NCI-H146 (cell line): ENCODE measurements at places on chromosomes 13 and 19.

DNA sequence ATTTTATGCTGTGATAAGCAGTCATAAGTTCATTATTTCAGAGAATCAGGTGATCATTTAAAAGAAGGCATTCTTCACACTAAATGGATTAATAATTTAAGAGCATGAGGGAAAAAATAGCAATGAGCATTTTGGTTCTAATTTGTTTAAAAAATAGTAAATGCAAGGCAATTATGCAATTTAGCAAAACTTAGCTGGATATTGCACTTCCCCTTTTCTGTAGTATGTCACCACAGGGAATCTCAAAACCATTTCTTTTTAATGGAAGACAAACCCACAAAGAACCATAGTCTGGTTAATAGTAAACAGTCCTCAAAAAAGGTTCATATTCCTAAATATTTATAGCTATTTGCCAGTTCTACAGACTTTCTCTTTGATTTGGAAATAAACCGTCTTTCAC, 30.2 kb downstream of the COG6 start:
- no peak for DNase-seq

- no peak for DNase-seq
Measured at GRCh38 chr19:10769533-10770491, 51.9 kb downstream of the DNM2 start.

GRCh38 chr19:5966215-5966614, 11.7 kb downstream of the RANBP3 start:
- no peak for DNase-seq

GRCh38 chr19:53034948-53035675, 9.4 kb upstream of the ERVV-2 start:
- DNase-seq = no peak

GRCh38 chr19:18137657-18138339, 15.2 kb upstream of the PIK3R2 start:
- no peak for DNase-seq

- peak; percentile 95 for DNase-seq
Measured at GRCh38 chr19:46014941-46015686, 7.7 kb downstream of the PGLYRP1 start.

DNA sequence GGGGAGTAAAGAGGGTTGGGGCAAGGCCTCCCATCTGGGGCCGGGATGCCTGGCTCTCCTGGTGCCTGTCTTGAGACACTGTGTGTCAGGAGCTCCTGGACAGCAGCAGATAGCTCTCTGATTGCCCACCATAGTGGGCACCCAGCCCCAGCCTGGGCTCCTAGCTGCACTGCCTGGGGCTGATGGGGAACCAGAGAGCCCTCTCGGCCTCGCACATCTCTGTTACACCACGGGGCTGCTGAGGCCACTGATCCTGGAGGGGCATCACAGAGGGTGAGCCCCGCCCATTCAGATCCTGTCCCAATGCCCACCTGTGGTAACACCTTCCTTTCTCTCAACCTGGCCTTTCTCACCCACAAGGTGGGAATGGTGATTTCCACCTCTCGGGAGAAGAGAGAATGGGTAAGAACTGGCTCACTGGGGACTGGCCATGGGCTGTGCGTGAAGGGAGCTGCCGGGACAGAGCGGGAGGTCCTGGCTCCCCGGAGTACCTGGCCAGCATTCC, 135.9 kb downstream of the URI1 start:
- DNase-seq = no peak

DNA sequence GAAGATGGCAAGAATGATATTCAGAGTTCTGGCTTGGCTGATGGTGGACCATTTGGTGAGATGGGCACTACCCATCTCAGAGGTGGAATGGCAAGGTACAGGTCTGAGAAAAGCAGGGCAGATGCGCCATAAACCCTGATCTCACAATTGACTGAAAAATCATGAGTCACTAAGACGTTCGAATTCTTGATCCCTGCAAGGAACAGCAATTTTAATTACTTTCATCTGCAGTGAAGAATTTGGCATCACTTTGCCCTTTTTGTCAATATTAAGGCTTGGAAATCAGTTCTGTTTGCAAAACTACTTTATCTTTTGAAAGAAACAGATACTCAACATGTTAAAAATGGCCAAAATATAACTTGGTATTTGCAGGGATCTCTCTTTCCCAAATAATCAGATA, 38.1 kb downstream of the HTR2A start:
- DNase-seq = no peak

- DNase-seq = peak; percentile 70
Measured at GRCh38 chr19:6822311-6822670, 49.8 kb downstream of the VAV1 start.

DNA sequence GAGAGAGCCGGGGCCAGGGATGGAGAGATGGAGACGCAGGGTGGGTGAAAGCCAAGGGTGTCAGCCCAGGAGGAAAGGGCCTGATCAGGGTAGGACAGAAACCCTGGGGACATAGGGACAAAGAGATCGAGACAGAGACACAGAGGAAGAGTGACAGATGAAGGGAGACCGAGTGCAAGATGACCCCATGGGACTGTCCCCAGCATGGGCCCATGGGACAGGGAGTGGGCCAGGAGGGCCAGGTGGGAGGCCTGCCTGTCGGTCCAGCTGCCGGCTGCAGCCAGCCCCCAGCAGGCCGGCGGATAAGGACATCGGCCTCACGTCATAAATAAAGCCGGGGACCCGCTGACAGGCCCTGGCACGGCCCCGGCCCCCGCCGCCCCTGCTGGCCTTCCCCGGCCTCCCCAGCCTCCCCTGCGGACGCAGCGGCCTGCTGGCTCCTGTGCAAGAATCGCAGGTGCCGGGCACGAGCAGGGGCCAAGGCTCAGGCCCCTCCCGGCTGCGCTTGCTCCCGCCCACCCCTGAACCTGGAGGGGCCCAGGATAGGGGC, 6.3 kb downstream of the REX1BD start:
- DNase-seq = peak; percentile 38

DNA sequence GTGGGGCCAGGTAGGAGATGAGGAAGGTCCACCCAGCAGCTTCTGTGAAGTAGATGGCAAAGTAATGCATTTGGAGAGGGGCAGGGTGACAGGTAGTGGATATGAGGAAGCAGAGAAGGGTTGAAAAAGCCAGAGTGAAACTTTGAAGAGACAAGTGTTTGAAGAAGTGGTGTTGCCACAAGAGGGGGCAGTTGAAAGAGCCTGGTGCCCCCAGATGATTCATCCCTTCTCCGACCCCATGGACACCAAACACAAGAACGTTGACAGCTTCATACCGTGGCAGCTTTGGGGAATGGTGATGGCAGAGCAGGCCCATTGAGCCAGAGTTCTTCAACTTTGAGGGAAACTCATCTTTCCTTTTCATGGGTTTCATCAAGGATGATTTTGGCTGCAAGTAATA, 19.9 kb downstream of the IFNL3 start:
- no peak for DNase-seq

GRCh38 chr13:76586842-76587241, 299.4 kb downstream of the KCTD12 start:
- DNase-seq = no peak

DNA sequence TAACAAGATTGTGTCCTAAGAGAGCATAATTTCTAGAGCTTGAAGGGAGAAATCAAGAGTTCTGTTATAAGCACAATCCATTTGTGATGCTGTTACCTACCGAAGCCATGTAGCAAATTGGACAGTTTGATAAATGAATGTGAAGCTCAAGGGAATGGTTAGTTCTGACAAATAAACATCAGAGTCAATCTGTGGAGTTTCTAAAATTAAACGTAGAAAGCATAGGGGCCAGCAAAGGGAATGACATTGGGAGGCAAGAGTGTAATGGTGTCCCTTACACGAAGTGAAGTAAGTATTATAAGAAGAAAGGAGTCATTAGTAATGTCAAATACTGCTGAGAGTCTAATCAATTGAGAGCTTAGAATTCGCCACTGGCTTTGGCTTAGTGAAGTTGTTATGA, 200.2 kb upstream of the SLITRK1 start:
- DNase-seq = no peak

- no peak for DNase-seq
Measured at GRCh38 chr13:50599927-50600326, 243.6 kb downstream of the DLEU7 start.

DNA sequence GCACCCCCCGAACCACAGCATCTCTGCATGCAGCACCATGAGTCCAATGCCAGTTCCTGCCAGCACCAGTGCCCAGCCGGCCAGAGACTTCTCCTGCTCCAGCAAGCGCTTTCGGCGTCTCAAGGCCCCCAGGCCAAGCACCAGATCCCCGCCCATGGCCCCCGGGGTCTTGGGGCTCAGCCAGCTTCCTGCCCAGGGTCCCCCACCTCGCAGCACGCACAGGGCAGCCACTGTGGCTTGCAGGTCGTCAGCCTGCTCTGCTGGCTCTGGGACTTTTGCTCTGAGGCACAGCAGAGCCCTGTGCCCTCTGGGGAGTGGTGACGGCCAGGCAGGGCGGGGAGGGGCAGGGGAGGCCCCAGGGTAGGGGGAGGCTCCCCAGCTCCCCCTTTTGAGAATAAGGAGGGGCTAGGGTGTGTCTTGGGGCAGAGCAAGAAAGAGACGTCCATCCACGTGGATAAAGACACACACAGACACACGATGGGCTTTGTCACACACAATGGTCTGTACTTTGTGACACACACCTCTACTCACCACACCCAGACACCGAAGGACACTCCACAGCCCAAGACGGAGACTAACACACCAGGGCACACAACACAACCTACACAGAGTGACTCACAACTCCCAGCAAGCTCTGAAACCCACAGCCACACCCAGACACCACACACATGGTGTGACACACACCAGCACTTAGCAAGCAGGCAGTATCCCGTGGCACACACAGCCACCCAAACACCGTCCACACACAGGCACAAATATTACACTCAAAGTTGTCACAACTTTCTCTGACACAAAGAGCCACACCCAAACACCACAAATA, at the start of gene KCNN4:
Gene KCNN4, minus strand, starts transcription at position 268 of the 820 bp plus-strand sequence. Its CDS starts 112 bp downstream, at position 156.
- DNase-seq = no peak

GRCh38 chr19:44003461-44004009, 778 bp downstream of the ZNF230 start:
- peak; percentile 19 for DNase-seq

DNA sequence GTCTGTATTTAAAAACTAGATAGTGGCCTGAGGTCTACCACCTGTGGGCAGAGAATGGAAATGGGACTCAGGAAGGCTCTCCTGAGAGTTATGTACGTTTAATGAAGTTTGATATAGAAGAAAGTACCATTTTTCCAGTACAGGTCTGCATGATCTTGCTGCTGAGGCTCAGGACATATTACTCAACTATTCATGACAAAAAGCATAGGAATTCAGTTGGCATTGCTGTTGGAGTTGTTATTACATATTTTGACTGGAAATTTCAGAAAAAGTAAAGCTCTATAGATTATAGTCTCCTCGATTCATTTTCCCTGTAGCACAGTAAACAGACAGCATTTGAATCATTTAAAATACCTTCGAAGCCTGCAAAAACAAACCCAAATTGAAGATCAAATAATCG, 469.8 kb downstream of the DCT start:
- DNase-seq = no peak

DNA sequence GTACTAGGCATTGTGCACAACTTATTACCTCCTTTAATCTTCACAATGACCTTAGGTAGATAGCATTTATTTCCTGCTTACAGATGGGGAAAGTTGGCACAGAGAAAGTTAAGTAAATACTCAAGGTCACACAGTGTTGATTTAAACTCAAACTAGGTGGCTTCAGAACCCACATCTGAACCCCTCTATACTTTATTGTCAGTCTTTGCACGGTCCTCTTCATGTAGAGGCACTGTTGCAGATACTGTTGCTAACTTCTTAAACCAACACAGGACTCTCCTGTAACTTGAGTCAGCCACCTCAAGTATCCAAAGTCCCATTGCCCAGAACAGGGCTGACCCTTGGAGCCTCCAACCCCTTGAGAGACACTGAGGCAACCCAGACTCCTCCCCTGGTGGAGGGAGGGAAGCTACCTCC, 48.8 kb downstream of the FRY start:
- no peak for DNase-seq

GRCh38 chr13:23979361-23980159, 82.3 kb upstream of the C1QTNF9B start:
- DNase-seq = peak; percentile 81

DNA sequence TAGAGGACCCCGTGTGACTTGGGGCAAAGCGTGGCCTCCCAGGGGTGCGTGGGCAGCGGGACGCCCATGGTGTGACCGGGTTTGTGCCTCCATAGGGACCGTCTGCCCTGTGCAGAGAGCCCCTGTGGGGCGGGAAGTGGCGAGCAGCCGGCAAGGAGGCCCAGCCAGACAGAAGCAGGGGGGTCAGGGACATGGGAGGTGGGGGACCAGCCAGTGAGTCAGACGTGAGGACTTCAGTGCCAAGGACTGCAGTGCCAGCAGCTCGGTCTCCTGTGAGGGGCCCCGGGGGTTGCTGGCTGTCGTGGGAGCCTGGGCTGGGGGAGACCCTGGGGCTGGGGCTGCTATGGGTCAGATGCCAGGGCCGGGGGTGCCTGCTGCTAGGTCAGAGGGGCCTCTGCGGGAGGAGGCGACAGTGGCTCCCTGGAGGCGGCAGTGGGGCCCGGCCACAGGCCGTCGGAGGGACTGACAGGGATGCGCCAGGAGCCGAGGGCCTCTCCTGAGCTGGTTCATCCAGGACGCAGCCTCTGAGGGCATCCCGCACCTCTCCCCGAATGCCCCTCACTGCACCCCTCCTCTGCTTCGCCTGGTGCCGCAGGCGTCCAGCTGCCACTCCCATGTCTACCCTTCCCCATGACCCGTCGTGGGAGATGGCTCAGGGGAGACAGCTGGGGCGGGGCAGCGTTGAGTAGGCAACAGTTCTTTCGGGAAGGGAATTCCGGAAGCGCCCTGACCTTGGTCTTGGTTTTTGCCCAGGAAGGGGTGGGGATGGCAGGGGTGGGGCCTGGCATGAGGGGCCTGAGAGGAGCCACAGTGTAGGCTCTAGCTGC, 80.0 kb downstream of the KDM4B start:
- no peak for DNase-seq

GRCh38 chr13:42137856-42138537, 89.5 kb downstream of the DGKH start:
- no peak for DNase-seq

- DNase-seq = peak; percentile 100
Measured at GRCh38 chr19:38877781-38878574, at the start of gene RINL. RINL (minus strand) TSS chr19:38878275; CDS start chr19:38876742, 1,533 bp downstream.

DNA sequence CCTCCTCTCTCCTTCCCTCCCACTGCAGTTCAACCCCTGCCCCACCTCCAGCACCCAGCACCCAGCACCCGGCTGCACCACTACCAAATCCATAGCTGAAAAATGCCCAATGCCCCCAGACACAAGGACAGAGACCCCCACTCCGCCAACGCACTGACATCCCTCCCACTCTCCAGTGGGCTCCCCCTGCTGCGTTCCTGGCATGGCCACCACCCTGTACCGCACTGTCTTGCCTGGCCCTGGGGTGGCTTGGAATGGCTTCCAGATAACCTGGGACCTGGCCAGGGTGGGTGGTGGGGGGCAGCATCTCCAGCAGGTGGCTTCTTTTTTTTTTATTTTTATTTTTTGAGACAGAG, 5.8 kb upstream of the MKNK2 start:
- DNase-seq = no peak

DNA sequence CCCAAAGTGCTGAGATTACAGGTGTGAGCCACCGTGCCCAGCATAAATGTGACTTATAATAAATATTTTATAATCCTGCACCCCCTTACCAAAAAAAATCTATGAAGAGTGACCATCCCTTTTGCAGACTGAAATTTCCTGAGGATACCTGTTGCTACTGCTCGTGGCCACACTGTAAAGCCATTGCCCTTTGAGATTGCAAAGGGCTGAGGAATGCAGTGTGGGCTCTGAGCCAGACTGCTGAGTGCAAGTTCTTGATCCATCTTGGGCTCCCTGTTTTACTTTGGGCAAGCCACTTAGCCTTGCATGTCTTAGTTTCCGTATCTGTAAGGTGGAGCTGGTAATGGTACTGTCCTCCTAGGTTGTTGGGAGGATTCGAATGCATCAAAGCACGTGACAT, 23.4 kb downstream of the SIPA1L3 start:
- no peak for DNase-seq

- DNase-seq = no peak
Measured at GRCh38 chr13:68066879-68067513, 836.9 kb upstream of the PCDH9 start.
